ENCODE measurements at places on chromosomes 16 and 17.

DNA sequence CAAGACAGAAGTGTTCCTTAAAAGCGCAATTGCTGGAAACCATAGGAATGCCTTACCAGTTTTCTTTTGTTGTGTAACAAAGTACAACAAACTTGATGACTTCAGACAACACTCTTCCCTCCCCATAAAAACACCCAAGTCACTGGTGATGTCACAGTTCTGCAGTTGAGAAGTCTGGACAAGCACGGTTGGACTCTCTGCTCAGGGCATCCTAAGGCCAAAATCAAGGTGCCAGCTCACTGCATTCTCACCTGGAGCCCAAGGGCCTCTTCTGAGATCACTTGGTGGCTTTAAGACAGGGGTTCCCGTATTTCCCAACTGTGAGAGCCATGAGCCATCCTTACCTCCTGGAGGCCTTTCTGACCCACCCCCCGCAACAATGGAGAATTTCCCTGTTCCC, 45.6 kb upstream of the MEAK7 start:
- DNase-seq = no peak

DNA sequence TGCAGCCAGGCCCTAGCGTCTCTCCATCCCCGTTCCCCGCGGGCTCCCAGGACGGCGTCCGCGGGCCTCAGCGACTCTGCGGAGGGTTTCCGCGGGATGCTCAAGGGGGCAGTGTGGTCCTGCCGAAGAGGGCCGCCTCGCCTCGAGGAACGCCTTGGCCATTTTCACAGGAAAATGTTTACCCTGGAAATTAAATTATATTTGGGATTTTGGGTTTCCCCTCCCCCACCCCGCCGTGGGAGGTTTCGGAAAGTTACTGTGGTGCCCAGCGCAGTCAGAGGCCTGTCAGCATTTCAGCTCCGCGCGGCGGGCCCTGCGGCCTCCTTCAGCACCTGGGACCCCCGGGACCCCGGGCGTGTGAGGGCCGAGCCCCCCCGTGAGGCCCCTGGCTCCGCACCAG, 94.5 kb downstream of the PCTP start:
- DNase-seq = no peak

DNA sequence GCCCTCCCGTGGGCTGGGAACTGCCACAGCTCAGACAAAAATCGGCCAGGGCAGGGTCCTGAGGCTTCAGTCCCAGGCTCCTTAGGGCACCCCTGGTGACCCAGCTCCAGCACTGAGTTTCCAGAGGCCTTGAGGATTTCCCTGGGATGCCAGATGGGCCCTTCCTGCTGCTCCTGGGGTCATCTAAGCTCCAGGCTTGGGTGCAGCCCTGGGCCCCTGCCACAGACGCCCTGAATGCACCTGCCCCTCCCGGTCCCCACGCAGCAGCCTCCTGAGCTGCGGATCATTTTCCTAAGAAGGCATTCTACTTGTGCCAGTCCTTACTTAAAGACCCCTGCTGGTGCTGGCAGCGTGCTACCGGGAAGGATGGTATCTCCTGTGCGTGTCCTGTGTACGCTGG, 6.0 kb upstream of the RNPS1 start:
- no peak for DNase-seq

DNA sequence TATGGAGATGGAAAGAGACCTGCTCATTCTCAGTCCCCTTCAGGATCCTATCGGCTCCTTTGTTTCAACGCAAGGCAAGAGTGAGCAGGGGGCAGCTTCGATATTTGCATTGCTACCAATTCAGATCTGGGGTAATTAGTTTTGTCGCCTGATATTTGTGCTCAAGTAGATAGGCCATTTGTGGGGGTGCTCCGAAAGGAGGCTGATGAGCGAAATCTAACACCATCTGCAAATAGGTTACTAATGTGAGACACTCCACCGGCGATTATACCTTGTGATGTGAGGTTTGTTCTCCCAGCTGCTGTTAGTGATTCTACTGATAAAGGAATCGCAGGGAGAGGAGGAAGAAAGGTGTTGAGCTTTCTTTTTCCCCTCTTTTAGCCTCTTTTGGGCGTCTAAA, 31.5 kb downstream of the WSCD1 start:
- no peak for DNase-seq

GRCh38 chr16:2151188-2152091, 3.0 kb downstream of the RAB26 start:
- peak; percentile 57 for DNase-seq

DNA sequence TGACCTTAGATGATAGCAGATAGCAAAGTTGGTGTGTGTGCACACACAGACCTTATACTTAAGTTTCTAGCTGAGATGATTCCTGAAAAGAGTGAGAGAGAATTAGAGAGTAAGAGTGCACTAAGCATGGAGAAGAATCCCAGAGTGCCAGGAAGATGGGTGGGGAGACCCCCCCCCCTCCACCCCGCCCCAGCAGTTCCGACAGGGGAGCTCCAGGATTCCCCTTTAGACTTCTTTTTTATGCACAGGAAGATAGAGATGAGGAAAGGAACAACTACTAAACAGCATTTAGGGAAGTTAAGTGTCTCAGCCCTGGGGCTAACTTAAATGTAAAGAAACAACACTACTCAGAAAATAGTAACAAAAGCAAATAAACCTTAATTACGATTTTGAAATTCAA, 878.0 kb upstream of the GOT2 start:
- no peak for DNase-seq

DNA sequence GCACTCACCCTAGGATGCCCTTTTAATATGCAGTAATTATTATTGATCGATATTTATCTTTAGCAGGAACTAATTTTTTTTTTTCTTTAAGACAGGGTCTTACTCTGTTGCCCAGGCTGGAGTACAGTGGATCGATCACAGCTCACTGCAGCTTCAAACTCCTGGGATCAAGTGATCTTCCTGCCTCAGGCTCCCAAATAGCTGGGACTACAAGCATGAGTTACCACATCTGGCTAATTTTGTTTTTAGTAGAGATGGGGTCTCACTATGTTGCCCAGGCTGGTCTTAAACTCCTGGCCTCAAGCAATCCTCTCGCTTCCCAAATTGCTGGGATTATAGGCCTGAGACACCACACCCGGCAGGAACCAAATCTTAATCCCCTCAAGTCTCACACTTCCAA, 29.3 kb downstream of the KIAA0753 start:
- DNase-seq = no peak

DNA sequence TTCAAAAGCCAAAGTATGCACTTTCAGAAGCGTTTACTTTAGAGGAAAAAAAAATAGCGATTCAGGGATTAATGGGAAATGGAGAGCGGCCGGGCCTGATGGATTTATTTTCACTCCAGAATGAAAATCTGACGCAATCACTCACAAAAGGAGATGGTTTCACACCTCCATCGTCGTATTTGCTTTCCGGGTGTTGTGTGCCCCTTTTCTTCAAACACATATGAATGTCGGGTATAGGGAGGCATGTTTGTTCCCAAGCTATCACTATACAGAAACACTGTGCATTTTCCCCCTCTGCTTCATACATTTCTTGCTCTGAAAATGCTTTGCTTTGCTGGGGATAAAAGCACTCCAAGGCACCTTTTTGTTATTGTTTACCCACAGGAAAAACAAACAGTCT, 562.2 kb upstream of the ZFHX3 start:
- no peak for DNase-seq

- DNase-seq = no peak
Measured at GRCh38 chr16:66578651-66579531, at the start of gene CMTM2. Gene CMTM2 (plus strand): TSS chr16:66579463. CDS start chr16:66579608, 145 bp downstream.

DNA sequence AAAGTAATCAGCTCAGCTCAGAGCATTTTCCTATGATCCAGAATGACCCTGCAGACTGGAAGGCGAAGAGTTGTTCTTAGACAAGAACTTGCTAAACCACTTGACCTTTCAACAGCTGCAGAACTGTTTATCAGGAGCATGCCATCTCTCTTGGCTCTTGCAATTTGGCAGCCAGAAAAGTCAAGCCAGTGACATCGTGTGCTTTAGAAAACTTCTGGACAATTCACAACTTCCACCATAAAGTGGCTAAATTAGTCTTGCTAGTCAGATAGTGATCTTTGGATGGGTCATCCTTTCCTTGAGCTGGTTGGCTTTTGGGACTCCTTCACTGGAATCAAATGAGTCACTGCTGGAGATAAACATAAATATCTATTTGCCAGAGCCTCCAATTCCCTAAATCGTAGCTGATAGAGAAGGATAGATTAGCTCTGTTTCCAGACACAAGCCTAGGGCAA, 146.5 kb downstream of the MAP2K6 start:
- no peak for DNase-seq

DNA sequence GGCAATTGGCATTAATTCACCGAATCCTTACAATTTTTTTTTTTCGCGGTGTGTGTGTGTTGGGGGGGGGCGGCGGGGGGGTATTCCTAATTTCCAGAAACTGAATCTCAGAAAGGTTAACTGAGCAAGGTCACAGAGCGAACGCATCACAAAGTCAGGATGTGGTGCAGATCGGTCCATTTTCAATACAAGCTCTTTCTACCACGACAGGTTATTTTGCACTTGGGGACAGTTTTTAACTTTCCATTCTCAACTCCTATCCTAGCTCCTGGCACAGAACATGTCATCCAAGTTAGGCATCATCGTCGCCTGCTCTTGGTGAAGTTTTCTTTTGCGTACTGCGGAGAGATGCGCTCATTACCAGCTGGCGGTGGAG, 15.4 kb upstream of the ERN1 start:
- no peak for DNase-seq

DNA sequence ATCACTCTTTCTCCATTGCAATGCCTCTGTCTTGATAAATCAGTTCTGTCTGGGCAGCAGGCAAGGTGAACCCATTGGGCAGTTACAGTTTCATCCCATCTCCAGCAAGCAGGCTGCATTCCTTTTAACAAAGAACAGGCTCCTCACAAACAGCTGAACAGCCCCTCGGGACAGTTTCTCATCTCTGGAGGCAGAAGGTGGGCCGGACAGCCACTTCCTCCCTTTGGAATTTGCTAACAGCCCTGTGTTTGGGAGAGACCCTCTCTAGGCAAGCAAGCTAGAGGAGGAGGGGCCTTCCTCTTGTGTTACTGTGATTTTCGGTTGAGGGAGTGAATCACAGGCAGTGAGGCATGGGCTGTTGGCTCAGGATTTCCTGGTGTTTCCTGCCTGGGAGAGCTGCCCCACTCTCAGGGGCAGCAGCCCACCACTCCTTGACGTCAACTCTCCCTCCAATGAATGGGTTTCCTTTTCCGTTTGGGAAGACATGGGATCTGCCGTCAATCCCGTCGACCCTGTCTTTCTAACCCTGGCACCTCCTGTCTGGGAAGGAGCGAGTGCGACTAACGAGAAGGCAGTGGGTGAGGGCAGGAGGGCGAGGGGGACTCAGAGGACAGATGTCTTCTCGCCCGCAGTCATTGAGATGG, 3.7 kb upstream of the PGS1 start:
- DNase-seq = peak; percentile 91

- DNase-seq = no peak
Measured at GRCh38 chr16:353404-354290, 1.1 kb upstream of the AXIN1 start.

DNA sequence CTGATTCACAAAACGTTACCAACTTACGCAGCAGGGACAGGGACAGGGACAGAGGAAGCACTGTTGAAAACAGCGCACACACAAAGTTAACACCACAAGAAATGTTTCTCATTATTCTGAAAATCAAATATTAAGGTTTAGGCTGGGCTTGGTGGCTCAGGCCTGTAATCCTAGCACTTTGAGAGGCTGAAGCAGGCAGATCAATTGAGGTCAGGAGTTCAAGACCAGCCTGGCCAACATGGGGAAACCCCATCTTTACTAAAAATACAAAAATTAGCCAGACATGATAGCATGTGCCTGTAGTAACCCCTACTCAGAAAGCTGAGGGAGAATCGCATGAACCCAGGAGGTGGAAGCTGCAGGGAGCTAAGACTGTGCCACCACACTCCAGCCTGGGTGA, 4.2 kb downstream of the CYTH1 start:
- DNase-seq = no peak

All from HT1080 (cell line).